ENCODE measurements at places on chromosomes 7 and 10.

- no peak for DNase-seq
Measured at GRCh38 chr7:116607299-116607698, 64.7 kb upstream of the MET start.

GRCh38 chr7:139691253-139691781 is 86.5 kb downstream of the HIPK2 start:
- no peak for DNase-seq

GRCh38 chr10:45375716-45376231 is 1.8 kb downstream of the ALOX5 start:
- no peak for DNase-seq

- DNase-seq: no peak
Measured at GRCh38 chr7:12926206-12926605, 238.8 kb downstream of the ARL4A start.

DNA sequence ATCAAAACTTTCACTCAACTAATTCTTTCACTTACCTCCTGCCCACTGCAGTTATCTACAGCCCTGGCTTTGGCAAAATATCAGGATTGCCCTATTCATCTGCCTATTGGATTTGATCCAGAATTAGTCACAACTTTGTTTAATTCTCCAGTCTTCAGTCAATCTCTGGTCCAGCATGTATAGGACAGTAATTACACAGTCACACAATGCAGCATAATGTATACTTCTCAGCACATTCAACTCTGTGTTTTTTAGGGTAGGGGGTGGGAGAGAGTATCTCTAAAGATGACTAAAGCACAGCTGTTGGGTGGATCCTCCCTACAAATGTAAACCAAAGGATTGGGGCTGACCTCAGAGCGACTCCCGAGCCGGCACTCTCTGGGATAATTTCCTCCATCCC is 17.7 kb upstream of the NRP1 start:
- DNase-seq: no peak

DNA sequence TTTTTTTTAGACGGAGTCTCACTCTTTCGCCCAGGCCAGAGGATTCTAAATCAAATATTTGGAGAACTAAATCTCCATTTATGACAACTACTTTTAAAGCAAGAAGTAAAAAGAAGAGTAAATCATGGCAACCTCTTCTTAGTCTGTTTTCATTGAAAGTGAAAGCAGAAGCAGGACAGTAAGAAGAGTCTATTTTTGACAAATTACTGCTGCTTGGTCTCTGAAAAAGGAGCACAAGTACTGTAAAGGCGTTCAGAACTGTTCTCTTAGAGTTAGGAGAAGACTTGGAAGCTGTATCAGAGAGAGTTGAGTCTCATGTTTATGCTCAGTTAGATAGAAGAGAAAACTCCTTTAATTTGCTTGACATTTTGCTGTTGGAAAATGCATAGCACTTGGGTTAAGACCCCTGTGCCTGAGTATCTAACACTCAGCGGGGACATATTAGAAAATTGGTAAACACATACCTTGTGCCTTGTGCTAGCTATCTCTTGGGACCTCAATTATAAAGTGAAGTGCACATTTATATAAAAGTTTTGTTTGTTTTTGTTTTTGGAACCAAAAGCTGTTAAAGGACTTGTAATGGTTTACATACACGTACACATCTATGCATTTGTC is 433.0 kb downstream of the ANKRD7 start:
- no peak for DNase-seq
